ENCODE measurements at places on chromosomes 5 and 9. TPM values are rescaled to one million over a fixed set of nuclear protein-coding genes. Genes with fewer than 3 reads are reported as not detected.

CATSPER3 gene
- 0.54 TPM for total RNA-seq

CDC25C gene
- 3.0 TPM for total RNA-seq

PCDHB5 gene
- total RNA-seq = 8.1 TPM

LECT2 gene
- total RNA-seq = not detected

CCDC112 gene
- 7.0 TPM for total RNA-seq

C6 gene
- total RNA-seq = 33.0 TPM

FOXD1 gene
- 0.46 TPM for total RNA-seq

SPARC gene
- total RNA-seq = 985 TPM

PRDM12 gene
- total RNA-seq = 0.09 TPM

CMBL gene
- 15.9 TPM for total RNA-seq

DNA sequence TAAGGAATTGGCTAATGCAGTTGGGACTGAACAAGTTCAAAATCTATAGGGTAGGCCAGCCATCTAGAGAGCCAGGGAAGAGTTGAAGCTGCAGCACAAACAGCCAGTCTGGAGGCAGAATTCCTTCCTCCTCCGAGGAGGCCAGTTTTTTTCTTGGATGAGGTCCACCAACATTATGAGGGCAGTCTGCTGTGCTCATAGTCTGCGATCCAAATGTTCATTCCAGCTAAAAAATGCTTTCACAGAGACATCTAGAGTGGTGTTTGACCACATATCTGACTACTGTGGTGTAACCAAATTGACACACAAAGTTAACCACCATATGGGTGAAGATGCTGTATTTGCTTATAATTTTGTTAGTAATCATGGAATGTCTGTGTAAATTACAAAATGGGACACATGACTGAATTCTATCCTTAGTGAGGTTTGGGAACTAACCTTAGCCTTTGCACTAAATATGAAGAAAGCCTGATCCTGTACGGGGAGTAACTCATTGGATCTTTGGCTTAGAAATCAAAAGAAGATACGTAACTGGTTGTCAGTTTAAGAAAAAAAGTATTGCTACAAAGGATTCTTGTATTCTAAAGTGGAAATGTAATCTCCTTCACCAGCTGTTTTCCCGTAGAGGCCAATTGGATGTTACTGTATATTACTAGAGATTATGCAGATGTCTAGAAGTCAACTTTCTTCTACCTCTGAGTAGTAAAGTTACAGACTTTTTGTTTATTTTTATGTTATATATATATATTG lies 70.6 kb downstream of the SPIN1 start:
- H3K4me3 ChIP-seq = no peak overlapping the region
- DNase-seq = peak; percentile 68
- no peak overlapping the region for H3K27ac ChIP-seq
- H3K4me1 ChIP-seq = no peaks in the 10 kb centered on the region
- no peaks in the 10 kb centered on the region for H3K27me3 ChIP-seq

- no peaks in the 10 kb centered on the region for H3K36me3 ChIP-seq
- H3K4me1 ChIP-seq = no peaks in the 10 kb centered on the region
- H3K4me3 ChIP-seq = no peak overlapping the region
- H3K27me3 ChIP-seq = no peaks in the 10 kb centered on the region
- peak; percentile 16 for DNase-seq
These were observed 33.2 kb upstream of the DMXL1 start for GRCh38 chr5:119037496-119038215.

DNA sequence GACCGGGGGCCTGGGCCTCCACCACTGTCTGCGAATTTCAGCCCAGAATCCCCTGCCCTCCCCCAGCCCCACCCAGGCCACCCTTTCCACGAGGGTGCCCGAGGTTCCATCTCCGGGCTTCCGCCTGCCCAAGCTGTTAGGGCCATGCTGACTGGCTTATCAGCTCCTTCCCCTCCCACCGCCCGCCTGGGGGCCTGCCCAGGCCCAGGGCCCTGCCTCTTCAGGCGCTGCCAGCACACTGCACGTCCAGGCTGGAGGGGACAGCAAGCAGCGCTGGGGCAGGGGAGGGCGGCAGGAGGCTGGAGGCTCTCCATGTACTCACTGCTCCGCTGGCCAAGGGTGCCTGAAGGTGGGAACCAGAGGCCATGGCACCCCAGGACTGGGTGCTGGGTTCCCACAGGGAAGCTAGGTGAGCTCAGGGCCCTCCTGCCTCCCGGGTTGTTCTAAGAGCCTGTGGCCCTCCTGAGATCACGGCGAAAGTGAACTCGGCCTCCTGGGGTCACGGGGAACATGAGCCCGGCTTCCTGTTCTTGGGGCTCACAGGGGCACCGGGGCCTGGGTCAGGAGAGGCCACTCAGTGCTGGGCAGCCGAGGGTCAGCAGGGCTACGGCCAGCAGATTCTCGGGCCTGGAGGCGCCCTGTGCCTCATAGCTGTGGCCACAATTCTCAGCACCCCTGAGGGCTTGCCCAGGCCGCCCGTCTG lies 57.7 kb upstream of the EGFL7 start:
- H3K4me1 ChIP-seq = peaks cover 42% of the 10 kb centered on the region
- no peaks in the 10 kb centered on the region for H3K36me3 ChIP-seq
- no peaks in the 10 kb centered on the region for H3K27me3 ChIP-seq
- DNase-seq = peak; percentile 74
- no peak overlapping the region for H3K27ac ChIP-seq
- H3K4me3 ChIP-seq = no peak overlapping the region

- no peak overlapping the region for H3K27ac ChIP-seq
- no peaks in the 10 kb centered on the region for H3K27me3 ChIP-seq
- no peak for DNase-seq
These were observed 296.7 kb downstream of the ARL15 start for GRCh38 chr5:54013556-54014194.

- peak; percentile 20 for DNase-seq
- no peak overlapping the region for H3K27ac ChIP-seq
- peaks cover 5% of the 10 kb centered on the region for H3K4me1 ChIP-seq
- H3K4me3 ChIP-seq = no peak overlapping the region
These were observed 19.8 kb upstream of the PTPN3 start for GRCh38 chr9:109517901-109518377.

DNA sequence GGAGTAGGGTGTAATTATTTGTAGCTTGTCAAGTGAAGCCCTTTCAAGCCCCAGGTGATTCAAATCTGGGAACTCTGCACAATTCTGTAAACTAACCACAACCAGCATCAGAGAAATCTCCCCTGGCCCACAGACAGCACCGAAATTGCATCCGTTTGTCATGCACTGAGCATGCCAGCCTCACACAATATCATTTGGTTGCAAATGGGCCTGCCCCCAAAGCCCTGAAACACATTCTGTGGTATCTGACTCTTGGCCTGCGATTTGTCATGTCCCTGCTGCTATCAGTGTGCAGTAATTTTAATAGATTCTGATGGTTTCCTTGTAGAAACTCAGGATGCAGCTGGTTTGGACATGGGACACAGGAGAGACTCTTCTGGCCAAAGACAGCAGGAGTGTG lies 35.3 kb downstream of the SNX24 start:
- H3K4me1 ChIP-seq = peaks cover 4% of the 10 kb centered on the region
- no peak for DNase-seq
- H3K36me3 ChIP-seq = no peaks in the 10 kb centered on the region
- no peaks in the 10 kb centered on the region for H3K27me3 ChIP-seq

GRCh38 chr9:136482046-136482792 lies 621 bp downstream of the SEC16A start:
- H3K4me1 ChIP-seq = no peaks in the 10 kb centered on the region
- H3K27ac ChIP-seq = peak overlapping the region; percentile 98
- H3K36me3 ChIP-seq = peaks cover 10% of the 10 kb centered on the region
- peak overlapping the region; percentile 67 for H3K4me3 ChIP-seq
- peak; percentile 75 for DNase-seq
- no peaks in the 10 kb centered on the region for H3K27me3 ChIP-seq

- H3K4me1 ChIP-seq = peaks cover 1% of the 10 kb centered on the region
- DNase-seq = no peak
- no peaks in the 10 kb centered on the region for H3K36me3 ChIP-seq
These were observed 640.0 kb downstream of the RAB3C start for GRCh38 chr5:59222687-59223511.

GRCh38 chr5:136094189-136094912 lies 38.3 kb upstream of the SMAD5 start:
- no peaks in the 10 kb centered on the region for H3K27me3 ChIP-seq
- H3K27ac ChIP-seq = no peak overlapping the region
- H3K36me3 ChIP-seq = no peaks in the 10 kb centered on the region
- H3K4me3 ChIP-seq = no peak overlapping the region

DNA sequence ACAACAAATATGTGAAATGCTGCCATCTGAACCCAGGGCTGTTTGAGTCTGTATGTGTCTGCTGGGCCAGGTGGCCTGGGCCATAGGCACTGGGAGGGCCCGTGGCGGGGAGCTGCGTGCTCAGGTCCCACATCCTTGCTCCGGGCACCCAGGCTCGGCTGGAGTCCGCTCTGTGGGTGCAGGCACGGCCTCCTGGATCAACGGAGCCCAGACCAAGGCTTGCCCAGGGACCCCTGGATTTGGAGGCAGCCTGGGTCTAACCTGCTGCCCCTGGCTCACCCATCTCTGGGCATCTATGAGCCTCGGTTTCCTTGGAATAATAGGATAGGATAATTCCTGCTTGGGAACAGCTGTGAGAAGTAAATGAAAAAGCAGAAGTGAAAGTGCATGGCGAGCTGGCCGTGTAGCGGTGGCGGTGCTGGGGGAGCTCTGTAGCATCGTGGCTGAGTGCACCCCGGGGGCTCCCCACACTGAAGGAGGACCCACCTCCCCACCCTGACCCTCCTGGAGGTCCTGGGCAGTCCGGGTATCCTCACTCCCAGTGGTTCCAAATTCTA lies 1.2 kb downstream of the CDHR2 start:
- no peak for DNase-seq
- no peak overlapping the region for H3K4me3 ChIP-seq
- H3K4me1 ChIP-seq = no peaks in the 10 kb centered on the region
- no peak overlapping the region for H3K27ac ChIP-seq
- H3K27me3 ChIP-seq = no peaks in the 10 kb centered on the region

DNA sequence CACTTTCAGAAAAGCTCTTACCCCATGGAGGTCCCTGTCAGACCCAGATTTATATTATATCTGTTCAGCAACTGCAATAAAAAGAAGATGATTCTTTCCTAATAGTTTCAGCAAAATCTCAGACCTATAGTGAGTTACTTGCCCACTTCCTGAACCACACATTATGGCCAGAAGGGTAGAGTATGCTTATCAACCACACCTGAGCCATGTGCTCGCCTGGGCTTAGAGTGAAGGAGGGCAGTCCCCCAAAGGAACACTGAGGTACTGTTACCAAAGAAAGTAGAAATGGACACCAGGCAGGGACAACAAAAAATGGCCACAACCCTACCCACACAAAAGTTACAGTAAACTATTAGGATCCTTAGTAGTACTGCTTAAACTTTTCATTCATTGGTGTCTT lies 128.7 kb downstream of the ZNF608 start:
- no peaks in the 10 kb centered on the region for H3K27me3 ChIP-seq
- no peak for DNase-seq
- no peaks in the 10 kb centered on the region for H3K36me3 ChIP-seq
- no peak overlapping the region for H3K27ac ChIP-seq
- no peak overlapping the region for H3K4me3 ChIP-seq
- H3K4me1 ChIP-seq = no peaks in the 10 kb centered on the region

DNA sequence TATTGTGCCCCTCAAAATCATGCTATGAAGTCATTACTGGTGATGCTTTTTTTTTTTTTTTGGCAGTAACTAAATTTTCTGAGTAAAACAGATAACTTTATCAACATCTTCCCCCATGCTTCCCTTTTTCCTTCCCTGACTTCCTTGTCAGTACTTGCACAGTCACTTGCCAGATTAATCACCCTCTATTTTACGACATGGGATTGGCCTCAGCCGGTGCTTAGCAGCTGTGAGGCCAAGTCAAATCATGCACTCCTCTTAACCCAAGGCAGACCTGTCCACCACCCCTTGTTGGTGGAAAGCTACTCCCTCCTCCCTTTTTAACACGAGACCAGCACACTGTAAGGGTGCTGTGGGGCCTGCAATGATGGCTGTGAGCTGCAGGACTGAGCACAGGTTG lies 118.0 kb upstream of the OTULINL start:
- H3K27me3 ChIP-seq = no peaks in the 10 kb centered on the region
- no peak overlapping the region for H3K4me3 ChIP-seq
- DNase-seq = no peak
- H3K4me1 ChIP-seq = no peaks in the 10 kb centered on the region
- peaks cover 49% of the 10 kb centered on the region for H3K36me3 ChIP-seq

GRCh38 chr5:8184455-8185063 lies 315.6 kb downstream of the MTRR start:
- H3K27me3 ChIP-seq = no peaks in the 10 kb centered on the region
- H3K4me1 ChIP-seq = no peaks in the 10 kb centered on the region
- H3K36me3 ChIP-seq = no peaks in the 10 kb centered on the region
- no peak overlapping the region for H3K4me3 ChIP-seq

GRCh38 chr5:7873216-7873615 lies 4.3 kb downstream of the MTRR start:
- no peak overlapping the region for H3K4me3 ChIP-seq
- no peak overlapping the region for H3K27ac ChIP-seq
- peaks cover 7% of the 10 kb centered on the region for H3K36me3 ChIP-seq
- DNase-seq = no peak

GRCh38 chr5:1493413-1493812 lies 30.3 kb downstream of the LPCAT1 start:
- no peaks in the 10 kb centered on the region for H3K36me3 ChIP-seq
- no peak for DNase-seq
- no peaks in the 10 kb centered on the region for H3K4me1 ChIP-seq
- H3K27ac ChIP-seq = no peak overlapping the region
- no peak overlapping the region for H3K4me3 ChIP-seq
- H3K27me3 ChIP-seq = no peaks in the 10 kb centered on the region

DNA sequence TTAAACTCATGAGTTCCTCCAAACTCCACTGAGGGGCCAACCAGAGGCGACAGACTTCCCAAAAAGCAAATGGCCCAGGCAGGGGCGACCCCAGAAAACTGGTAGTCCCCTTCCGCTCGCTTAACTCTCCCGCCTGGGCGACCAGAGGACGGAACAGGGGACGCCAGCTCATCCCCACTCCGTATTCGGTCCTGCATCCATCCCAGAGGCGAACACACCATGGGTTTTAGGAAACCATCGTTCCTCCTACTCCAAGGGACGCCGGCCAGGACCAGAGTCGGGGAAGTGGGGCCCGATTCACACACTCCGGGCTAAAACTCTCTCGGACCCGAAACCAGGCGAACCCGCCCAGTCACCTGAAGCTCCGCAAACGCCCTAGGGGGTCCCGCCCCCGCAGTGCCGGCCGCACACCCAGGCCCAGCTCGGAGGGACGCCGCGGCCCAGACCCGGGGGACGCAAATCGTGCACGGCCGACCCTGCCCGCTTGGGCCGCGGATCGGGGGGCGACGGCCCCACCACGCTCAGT lies 478 bp downstream of the TEX10 start:
- no peaks in the 10 kb centered on the region for H3K4me1 ChIP-seq
- H3K4me3 ChIP-seq = peak overlapping the region; percentile 94
- DNase-seq = peak; percentile 37
- no peaks in the 10 kb centered on the region for H3K36me3 ChIP-seq

- no peaks in the 10 kb centered on the region for H3K36me3 ChIP-seq
- H3K4me3 ChIP-seq = no peak overlapping the region
These were observed 40.9 kb downstream of the C5orf15 start for GRCh38 chr5:133927300-133928180.

- H3K36me3 ChIP-seq = no peaks in the 10 kb centered on the region
- no peak overlapping the region for H3K4me3 ChIP-seq
These were observed 95.2 kb upstream of the CAST start for GRCh38 chr5:96566833-96567587.

GRCh38 chr5:111320953-111321352 lies 96.8 kb downstream of the CAMK4 start:
- H3K36me3 ChIP-seq = no peaks in the 10 kb centered on the region
- no peak overlapping the region for H3K4me3 ChIP-seq
- no peaks in the 10 kb centered on the region for H3K27me3 ChIP-seq
- DNase-seq = no peak
- no peak overlapping the region for H3K27ac ChIP-seq

Measured in lung (tissue), 17 donors.